ENCODE measurements at places on chromosomes 7 and 10. TPM values are rescaled to one million over a fixed set of nuclear protein-coding genes. Genes with fewer than 3 reads are reported as not detected.

The UCMA gene
- not detected for total RNA-seq

The HSPA12A gene
- total RNA-seq: 10.6 TPM

The TAS2R4 gene
- 1.3 TPM for total RNA-seq

The MARCHF5 gene
- total RNA-seq: 8.5 TPM

The CTAGE8 gene
- total RNA-seq: not detected

The NEUROG3 gene
- total RNA-seq: not detected

The LBX1 gene
- 0.12 TPM for total RNA-seq

All from NCI-H460 (cell line).